Hippocampal formation (tissue), 2 donors: ENCODE measurements at places on chromosomes 1 and 21.

DNA sequence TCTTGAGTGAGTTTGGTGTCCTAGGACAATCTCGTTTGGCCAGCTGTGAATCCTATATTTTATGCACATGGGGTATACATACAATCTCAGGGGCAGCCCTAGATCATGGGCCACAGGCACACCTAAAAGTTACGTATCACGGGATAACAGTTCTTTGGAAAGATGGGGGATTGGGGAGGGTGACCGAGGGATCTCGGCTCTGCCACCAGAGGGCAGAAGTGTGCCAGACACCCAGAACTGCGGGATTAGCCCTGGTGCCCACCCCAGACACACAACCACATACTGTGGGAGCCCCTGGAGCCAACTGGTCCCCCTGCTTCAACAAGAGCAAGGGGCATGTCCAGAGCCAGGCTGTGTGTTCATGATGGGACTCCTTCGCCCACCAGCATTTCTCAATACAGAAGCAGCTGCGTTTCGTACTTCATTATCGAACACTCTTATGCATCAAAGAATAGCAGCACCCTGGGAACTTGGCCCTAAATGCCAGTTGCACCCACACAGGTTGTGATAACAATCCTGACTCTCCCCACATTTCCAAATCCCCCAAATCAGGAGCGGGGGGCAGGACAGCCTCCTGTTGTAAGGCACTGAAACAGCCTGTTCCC is 37.4 kb downstream of the TMCO4 start:
- no peak for DNase-seq

- no peak for DNase-seq
These were observed 37.9 kb upstream of the ZBTB40 start for GRCh38 chr1:22413799-22414198.

DNA sequence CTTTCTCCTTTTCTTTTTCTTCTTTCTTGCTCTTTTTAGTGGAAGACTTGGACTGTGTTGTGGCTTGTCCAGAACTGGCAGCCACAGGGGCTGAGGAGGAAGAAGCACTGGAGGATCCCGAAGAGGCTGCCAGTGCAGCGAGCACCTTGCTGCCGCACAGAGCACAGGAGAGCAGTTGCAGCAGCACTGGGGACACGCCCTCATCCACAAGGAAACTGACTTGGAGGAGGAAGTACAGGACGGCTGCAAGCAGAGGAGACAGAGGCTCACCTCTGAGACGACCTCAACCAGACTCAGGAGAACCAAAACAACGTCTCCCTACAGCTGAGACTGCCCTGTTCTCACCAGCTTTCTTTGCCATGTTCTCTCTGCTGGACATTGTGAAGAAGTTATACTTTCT is 88.9 kb downstream of the UBR4 start:
- DNase-seq: no peak

GRCh38 chr1:50261951-50262350 is 153.2 kb downstream of the ELAVL4 start:
- no peak for DNase-seq

DNA sequence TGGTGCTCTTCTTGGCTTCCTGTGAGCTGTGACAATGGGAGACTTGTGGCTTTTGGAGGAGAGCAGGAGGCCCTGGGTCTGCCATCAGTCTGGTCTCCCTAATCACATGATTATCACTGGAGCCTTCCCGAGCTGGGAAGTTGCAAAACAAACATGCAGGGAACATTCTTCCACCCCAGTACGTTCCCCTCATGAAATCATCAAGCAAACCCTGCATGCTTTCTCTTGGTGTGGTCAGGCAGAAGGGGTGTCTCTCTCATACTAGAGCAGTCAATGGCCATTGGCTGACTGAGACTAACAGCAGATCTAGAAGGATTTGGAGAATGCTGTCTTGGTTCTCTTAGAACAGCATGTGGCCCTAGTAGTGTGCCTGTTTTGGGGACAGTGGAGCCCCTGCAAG is 111.2 kb downstream of the LIPI start:
- no peak for DNase-seq

DNA sequence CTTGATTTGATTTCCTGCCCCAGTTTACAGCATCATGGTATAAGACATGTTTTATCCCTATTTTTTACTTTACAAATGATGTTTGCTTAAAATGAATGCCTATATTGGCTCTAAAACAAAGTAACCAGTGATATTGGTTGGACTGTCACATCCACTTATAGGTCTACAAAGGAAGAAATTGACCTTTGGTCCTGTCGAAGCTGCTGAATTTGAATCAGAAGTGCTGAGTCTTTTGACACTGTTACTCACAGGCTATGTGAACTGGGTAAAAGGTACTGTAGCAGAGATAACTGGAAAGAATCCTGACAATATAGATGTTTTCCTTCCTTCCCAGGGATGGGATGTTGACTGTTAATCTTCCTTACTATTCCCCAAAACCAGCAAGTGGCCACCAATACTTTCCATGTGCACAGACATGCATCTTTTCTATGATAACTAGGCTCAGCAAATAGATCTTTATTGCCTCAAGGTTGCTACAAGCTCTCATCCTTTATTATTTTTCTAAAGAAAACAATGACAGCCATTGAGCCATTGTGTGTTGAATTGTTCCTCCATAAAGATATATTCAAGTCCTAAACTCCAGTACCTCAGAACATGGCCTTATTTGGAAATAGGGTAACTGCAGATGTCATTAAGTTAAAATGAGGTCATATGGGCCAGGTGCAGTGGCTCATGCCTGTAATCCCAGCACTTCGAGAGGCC is 175.9 kb upstream of the NR5A2 start:
- DNase-seq: no peak

DNA sequence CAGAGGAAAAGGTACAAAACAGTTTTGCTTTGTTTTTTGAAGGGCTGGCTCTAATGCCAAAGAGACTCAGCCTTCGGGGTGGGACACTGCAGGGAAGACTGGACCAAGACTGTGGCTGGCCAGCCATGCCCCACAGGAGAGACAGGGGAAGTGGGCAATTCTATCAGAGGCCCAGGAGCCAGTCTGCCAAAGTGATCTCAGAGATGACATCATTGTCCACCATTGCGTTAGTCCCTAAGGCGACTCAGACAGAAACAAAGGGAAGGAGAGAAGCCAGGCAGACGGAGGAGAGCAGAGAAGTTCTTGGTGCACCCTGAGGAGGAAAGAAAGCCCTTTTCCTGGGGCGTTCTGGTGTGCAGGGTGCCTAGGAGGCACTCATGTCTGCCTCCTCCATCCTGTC is 26.4 kb downstream of the OPTC start:
- no peak for DNase-seq

GRCh38 chr1:219871427-219872057 is 56.8 kb downstream of the SLC30A10 start:
- DNase-seq: no peak

DNA sequence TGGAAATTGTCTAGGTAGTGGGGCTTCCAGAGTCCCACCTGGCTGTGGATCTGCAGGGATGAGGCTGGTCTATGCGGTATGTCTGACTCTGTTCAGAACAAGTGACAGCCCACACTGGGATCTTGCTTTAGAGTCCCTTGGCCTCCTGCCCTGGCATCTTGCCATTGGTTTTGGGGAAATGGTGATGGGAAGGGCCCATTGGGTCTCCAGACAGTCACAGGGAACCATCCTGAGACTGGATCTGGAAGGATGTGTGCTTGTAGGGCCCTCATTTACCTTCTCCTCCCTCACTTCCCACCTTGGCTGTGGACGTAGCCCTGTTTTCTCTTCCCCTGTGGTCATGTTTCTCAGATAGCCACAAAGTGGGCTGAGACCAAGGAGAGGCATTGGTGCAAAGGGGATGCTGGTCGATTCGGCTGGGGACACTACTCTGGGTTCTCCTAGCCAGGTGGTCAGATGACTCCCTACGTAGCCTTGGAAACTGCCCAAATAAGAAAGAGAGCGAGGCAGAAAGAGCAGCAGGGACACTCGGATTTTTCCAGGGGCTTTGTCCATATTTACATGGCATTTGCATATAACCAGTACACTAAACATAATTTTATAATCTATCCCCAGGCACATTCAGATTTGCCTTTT is 15.1 kb downstream of the SOX13 start:
- DNase-seq: no peak

DNA sequence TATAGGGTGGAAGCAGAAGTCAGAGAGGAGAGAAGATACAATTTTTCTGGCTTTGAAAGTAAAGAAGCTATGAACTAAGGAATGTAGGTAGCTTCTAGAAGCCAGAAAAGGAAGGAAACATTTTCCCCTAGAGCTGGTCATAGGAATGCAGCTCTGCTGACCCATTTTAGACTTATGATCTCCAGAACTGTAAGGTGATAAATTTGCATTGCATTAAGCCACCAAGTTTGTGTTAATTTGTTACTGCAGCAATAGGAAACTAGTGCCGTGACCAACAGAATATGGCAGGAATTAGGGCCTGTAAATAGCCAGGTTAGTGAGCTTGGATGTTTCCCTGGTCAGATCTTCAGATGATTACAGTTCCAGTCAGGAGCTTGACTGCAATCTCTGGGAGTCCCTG is 244.3 kb upstream of the C1orf105 start:
- DNase-seq: no peak

GRCh38 chr1:209199822-209200221 is 383.7 kb upstream of the CAMK1G start:
- no peak for DNase-seq

DNA sequence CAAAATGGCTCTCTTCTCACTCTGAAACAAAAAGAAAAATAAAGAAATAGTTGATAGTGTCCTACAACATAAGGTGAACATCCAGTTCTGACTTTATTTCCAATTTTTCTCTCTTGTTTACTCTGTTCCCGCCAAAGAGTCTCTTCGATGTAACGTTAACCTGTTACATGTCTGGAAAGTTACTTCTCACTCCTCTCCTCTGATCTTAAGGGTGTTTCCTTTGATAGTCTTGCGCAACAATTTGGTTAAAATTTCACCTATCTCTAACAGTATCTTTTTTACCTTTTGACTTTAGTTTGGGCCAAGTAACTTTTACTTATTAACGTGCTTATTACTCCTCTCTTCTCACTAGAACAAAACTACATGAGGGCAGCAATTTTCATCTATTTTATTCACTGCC is 1450.2 kb downstream of the BRINP3 start:
- DNase-seq: no peak

- DNase-seq: no peak
These were observed 74.5 kb downstream of the ITPKB start for GRCh38 chr1:226664413-226665101.

DNA sequence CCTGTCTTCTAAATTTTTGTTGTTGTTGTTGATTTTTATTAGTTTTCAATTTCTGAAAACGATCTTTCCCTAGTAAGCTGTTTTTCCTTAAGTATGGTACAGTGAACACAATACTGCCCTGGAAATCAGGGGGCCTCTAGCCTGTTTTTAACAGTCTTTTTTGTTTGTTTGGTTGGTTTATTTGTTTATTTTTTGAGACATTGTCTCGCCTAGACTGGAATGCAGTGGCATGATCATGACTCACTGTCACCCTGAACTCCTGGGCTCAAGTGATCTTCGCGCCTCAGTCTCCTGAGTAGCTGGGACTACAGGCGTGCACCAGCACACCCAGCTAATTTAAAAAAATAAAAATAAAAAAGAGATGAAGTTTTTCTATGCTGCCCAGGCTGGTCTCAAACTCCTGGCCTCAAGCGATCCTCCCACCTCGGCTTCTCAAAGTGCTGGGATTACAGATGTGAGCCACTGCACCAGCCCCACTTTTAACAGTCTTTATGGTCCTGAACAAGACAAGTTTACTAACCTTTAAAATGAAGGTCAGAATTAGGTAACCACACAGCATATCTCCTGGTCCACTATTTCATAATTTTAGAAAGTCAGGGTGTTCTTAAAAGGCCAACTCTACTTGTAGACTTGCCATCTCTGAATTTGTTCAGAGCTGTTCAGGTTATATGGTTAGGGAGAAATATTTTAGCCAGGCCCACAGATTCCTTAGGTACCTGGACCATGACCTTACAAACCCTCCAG is 35.4 kb downstream of the TBCE start:
- DNase-seq: no peak

DNA sequence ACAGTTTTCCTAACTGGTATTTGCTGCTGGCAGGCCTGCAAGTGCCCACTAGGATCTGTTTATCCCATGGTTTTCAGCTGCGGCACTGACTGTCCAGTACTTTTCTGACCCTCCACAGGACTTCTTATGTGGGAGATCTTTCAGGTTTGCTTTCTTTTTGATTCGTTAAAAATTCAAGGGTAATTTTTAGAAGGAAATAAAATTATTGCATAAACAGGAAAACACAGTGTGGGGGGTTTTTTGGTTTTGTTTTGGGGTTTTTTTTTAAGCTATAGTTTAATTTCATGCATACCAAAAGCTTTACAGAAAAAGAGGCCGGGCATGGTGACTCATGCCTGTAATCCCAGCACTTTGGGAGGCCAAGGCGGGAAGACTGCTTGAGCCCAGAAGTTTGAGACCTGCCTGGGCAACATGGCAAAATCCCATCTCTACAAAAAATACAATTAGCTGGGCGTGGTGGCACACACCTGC is 3.6 kb downstream of the NIBAN1 start:
- DNase-seq: no peak

DNA sequence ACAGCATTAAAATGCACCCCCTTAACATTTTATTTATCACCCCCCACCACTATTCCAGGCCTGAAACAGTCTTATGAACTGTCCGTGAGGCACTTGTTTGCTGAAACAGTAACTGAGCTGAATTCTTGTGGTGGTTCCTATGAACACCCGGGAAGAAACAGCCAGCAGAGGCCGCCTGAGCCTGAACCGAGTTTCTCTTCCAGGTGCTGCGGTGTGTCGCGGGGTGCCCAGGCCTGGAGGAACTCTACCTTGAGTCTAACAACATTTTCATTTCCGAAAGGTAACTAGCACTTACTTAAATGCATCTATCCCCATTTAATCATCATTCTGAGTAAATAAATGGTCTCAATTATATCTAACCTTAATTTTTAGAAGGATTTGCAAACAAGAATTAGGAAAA is 66.8 kb downstream of the TBCE start:
- DNase-seq: no peak

DNA sequence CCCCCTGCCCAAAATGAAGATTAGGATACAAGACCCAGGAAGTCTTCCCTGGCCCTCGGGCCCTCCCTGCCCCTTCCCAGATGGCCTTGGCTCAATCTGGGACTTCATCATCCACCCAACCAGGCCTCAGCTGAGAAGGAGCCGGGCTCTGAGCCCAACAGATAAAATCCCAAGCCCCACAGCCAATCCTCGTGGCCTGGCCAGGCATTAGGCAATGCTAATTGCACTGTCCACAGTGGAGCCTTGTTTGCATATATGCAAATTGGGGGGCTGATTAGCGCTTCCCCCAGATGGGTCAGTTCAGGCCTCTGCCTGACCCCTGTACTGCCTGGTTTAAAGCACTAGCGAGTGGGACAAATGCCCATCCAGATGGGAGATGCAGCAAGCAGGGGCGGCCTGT is 34.9 kb downstream of the IGSF21 start:
- DNase-seq: no peak

GRCh38 chr21:25563361-25564116 is 43.7 kb downstream of the MRPL39 start:
- DNase-seq: no peak

GRCh38 chr1:73034271-73034670 is 751.9 kb upstream of the NEGR1 start:
- no peak for DNase-seq
